ENCODE measurements at places on chromosomes 12 and 14. TPM values are rescaled to one million over a fixed set of nuclear protein-coding genes. Genes with fewer than 3 reads are reported as not detected.

- no peaks in the 10 kb centered on the region for H3K36me3 ChIP-seq
- peak overlapping the region; percentile 95 for H3K27ac ChIP-seq
- peaks cover 84% of the 10 kb centered on the region for H3K4me1 ChIP-seq
- no peaks in the 10 kb centered on the region for H3K27me3 ChIP-seq
These were observed 282.4 kb downstream of the ZFP36L1 start for GRCh38 chr14:68510201-68511128.

DNA sequence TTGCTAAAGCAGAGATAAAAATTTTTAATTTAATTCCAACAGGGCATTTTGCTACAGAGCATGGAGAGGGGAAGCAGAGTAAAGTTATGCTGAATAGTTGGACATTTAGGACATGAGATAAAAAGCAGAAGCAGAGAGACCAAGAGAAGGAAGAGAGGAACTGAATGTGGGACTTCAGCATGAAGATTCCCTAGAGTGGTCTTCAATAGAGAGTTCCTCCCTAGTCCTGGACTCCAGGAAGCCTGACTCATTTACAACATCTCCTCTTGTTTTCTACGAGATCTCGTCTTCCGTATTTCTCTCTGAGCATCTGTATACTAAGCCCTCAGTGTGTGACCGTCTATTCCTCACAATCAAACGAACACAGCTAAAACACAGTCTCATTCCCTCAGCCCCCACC is 35.2 kb upstream of the IFT81 start:
- H3K4me3 ChIP-seq = no peak overlapping the region
- peaks cover 2% of the 10 kb centered on the region for H3K27me3 ChIP-seq
- H3K4me1 ChIP-seq = peaks cover 3% of the 10 kb centered on the region
- H3K36me3 ChIP-seq = no peaks in the 10 kb centered on the region

DNA sequence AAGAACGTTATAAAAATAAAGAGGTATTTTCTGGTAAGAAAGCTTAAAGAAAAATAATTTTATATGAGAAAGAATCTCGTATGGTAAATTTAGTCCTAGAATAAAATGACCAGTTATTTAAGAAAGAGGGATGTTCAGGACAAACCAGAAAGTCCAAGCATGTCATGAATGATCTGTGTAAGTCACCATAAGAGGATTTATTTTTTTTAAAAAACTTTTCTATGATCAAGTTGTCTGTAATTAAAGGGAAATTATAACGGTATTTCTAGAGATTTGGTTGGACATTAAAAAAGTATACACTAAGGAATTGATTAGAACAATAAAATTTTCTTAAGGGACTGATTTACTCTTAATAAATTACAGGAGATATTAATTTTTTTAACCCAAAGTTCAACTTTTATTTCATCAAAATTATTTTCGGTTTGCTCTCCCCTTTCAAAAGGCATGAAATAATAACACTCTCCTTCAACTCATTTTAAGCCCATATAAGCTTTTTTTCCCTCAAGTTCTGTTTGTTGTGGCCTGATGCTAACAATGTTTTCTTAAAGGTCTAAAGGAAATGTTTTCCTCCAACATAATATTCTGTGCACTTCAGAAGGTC is 49.9 kb upstream of the CPSF6 start:
- no peaks in the 10 kb centered on the region for H3K4me1 ChIP-seq
- H3K27ac ChIP-seq = no peak overlapping the region
- no peak overlapping the region for H3K4me3 ChIP-seq
- no peak for DNase-seq
- no peaks in the 10 kb centered on the region for H3K36me3 ChIP-seq

GRCh38 chr12:47156167-47156736 is 76.5 kb upstream of the AMIGO2 start:
- DNase-seq = peak; percentile 9
- H3K4me3 ChIP-seq = no peak overlapping the region
- no peaks in the 10 kb centered on the region for H3K4me1 ChIP-seq
- H3K36me3 ChIP-seq = no peaks in the 10 kb centered on the region
- no peak overlapping the region for H3K27ac ChIP-seq

DNA sequence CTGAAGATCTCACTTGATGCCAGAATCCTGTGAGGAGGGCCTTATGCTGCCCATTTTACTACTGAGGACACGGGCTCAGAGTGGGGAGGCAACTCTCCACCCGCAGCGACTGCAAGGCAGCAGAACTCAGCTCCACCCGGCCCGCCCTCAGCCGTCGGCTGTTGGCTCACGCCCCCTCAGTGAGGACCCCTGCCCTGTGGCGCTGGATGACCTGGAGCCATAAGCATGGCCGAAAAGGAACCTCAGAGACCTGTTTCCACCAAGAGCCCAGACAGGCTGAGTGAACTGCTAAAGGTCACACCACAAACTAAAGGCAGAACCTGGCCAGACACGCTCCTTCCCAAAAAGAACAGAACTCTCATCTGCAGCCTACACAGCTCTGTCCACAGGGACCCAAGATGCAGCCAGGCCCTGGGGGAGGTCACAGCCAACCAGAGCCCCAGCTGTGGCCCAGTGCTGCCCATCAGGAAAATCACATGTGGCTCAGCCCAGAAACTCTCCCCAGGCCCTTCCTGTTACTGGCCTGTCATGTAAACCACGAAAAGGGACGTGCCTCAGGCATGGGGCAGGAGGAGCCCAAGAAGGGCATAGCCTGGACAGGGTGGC is 32.8 kb downstream of the CCNK start:
- H3K27ac ChIP-seq = no peak overlapping the region
- no peaks in the 10 kb centered on the region for H3K27me3 ChIP-seq
- DNase-seq = no peak
- peaks cover 9% of the 10 kb centered on the region for H3K4me1 ChIP-seq
- H3K36me3 ChIP-seq = peaks cover 37% of the 10 kb centered on the region
- no peak overlapping the region for H3K4me3 ChIP-seq

ACACB gene
- 10.3 TPM for total RNA-seq

BORCS5 gene
- 9.2 TPM for total RNA-seq

SOCS2 gene
- 15.3 TPM for total RNA-seq
